ENCODE measurements at places on chromosomes 4 and X. TPM values are rescaled to one million over a fixed set of nuclear protein-coding genes. Genes with fewer than 3 reads are reported as not detected.

SLC9A6 gene
- 14.7 TPM for total RNA-seq

YIPF6 gene
- total RNA-seq: 39.9 TPM

DNA sequence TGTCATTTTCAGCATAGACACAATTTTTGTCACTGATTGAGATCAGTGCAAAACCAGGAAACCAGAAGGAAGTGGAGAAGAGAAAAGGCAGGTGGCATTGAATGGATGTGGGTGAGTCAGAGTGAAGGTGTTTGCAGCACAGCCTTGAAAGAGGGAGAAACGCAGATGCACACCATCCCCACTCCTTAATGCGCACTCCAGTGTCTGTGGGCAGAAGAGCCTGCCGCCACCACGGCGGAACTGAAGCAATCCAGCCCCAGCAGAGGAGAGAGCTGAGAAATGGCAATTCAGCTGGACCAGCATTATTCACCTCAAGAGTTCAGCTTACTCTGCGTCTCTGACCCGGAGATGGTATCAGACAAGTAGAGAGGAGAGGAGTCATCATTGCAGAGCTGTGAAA lies 393.1 kb upstream of the FRG1 start:
- no peak for DNase-seq

DNA sequence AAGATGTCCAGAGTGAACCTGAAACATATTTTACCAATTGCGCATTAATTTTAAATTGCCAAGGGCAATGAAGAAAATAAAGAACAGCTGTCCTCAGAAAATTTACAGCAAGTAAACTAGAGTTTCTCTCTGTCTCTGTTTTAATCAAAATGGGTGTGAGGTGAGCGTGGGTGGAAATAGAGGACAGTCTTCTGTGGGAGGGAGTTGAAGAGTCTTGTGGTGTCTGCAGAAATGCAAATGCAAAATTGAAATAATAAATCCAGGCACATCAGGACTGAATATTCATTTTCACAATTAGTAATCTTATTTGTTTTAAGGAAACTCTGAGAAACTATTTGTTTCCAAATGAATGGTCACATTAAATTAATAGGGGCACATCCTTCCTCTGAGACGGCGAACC lies 192.0 kb downstream of the ARHGAP10 start:
- no peak for DNase-seq

GRCh38 chrX:141396536-141396935 lies 154.2 kb upstream of the SPANXC start:
- DNase-seq: no peak

DNA sequence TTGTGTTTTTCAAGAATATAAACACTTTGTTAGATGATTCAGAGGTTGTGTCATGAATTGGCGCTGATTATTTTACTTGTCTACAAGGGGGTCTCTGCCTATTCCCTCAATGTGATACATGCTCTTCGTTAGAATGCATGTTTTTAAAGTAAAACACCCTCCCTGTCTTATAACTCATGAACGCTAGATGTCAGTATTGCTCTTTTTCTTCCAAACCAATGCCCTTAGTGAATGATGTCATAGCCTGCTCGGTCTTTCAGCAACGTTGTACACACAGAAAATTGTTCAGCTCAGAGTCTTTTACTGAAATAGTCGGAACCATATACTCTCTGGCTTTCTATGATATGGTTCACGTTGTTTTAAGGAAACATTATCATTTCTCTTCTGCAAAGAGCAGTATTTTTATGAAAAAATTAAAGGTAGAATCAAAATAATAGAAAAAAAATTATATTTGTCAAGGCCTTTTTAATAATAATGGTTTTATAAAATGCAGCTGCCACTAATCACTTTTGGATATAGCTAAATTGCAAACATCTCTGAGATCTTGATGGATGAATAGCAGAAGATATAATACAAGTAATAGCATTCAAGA lies 292.9 kb downstream of the TLL1 start:
- no peak for DNase-seq

- DNase-seq: no peak
Observed at GRCh38 chrX:10702031-10702430, 81.6 kb upstream of the MID1 start.

DNA sequence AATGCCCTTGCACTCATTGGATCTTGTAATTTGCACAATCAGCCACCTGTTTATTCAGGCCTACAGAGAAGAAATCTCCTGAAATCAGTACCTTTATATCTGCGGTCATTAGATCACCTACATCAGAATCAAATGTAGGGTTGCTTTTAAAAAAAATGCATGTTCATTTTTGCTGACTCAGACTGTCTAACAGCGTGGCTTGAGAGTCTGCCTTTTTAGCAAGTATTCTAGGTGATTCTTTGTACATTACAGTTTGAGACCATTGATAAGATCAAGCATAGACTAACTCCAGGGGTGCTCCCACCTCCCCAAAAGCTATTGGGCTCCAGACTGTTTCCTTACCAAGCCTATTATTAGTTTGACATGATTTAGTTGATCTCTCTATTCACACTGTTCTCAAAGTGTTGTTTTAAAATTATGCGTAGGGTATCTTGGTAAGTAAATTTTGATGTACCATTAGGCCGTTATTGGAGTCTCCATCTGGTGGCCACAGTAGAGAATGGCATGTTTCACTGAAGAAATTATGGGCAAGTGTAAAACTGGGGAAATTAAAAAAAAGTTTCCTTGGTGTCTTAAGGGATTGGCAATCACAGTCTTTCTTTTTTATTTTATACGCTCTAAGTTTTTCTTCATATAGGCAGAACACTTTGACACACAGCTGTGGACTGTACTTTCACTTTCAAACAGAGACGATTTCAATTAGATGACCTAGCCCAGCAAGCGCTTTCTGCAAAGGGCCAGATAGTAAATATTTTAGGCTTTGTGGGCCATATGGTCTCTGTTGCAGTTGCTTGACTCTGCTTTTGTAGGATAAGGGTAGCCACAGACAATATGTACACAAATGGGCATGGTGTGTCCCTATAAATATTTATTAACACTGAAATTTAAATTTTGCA lies 33.7 kb upstream of the MSL3 start:
- no peak for DNase-seq

CYSLTR1 gene
- total RNA-seq: 3.0 TPM

GRCh38 chrX:131477498-131477897 lies 66.4 kb upstream of the OR13H1 start:
- no peak for DNase-seq

ZNF157 gene
- total RNA-seq: 0.72 TPM

F8A2 gene
- total RNA-seq: not detected

DNA sequence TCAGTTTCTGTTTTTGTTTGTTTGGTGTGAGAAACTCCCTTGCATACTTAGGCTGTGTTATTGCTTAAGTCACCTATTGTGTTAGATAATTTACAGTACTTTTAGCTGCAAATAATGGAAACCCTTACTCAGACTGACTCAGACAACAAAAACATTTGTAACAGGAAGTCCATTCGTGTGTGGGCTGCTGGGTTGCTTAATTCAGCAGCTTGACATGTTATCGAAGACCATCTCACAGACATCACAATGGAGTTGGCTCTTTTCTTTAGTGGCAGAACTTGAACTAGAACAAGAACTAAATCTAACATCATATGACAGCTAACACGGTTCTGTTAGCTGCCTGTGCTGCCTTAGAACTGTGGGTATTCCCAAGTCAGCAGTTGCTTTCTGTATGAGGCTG lies 9.9 kb upstream of the GABRE start:
- DNase-seq: no peak

GRCh38 chr4:8710946-8711345 lies 118.4 kb downstream of the CPZ start:
- peak; percentile 50 for DNase-seq

GRCh38 chrX:17705211-17705610 lies 32.1 kb upstream of the SCML1 start:
- no peak for DNase-seq

GRCh38 chr4:1075809-1076699 lies 37.3 kb downstream of the RNF212 start:
- DNase-seq: no peak

- DNase-seq: no peak
Observed at GRCh38 chr4:178086320-178086719, 644.1 kb upstream of the AGA start.

DNA sequence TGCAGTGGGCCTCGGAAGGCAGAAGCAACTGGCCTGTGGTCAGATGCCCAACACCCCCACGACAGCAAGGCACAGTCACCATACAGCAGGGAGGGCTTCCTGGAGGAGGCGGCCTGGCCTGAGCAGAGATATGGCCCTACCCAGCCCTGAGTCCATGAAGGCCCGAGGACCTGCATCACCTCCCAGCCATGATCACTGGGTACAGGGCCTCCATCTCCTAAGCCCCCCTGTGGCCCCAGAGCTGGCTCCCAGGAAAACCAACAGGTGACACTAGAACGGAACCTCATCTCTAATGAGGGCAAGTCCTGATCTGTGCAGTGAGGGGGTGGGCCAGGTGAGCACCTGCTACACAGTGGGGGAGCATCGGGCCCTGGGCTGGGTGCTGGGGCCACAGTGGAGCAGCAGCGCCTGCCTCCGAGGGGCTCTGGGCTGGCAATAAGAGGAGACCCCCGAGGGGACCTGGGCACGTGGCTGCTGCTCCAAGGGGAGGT lies 26.2 kb upstream of the MXD4 start:
- peak; percentile 43 for DNase-seq

GRCh38 chr4:39908284-39908683 lies 69.4 kb downstream of the PDS5A start:
- no peak for DNase-seq

DNA sequence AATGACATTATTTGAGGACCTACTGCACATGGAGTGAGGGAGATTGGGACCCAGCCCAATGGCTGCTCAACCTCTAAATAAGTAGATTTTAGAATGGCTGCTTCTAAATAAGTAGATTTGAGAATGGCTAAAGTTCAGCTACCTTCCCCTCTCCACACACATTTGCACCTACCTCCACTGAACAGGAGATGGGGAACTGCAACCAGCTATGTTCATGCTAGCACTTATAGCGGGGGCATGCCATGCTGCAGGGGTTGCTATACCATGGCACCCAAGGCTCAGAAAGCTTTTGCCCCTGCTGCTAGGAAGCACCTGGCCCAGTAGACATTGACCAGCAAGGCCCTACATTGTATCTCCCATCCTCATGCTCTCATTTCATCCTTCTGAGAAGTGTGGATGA lies 70.2 kb upstream of the MAOA start:
- no peak for DNase-seq

DNA sequence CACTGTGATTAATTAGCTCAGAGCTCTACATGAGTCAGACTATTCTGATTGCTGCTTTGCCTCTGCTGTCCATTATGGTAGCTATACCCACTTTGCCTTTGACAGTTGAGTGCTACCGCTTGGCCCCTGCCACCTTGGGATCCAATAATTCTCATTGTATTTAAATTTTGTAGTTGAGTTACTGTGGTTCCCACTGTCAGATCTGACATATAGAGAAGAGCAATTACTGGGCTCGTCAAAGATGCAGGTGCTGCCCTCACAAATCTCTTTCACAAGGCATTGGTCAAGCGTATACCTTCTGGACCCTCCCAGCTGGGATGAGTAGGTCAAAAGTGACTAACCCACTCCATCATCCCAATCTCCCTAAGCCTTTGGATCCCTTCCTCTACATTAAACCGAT lies 18.3 kb upstream of the PRDM8 start:
- DNase-seq: no peak

DMP1 gene
- total RNA-seq: not detected

- peak; percentile 86 for DNase-seq
Observed at GRCh38 chrX:154378059-154378798, 866 bp upstream of the EMD start.

PDE6B gene
- total RNA-seq: 2.4 TPM

KIAA1210 gene
- total RNA-seq: not detected

- no peak for DNase-seq
Observed at GRCh38 chr4:169398316-169398715, 127.6 kb upstream of the SH3RF1 start.

DNA sequence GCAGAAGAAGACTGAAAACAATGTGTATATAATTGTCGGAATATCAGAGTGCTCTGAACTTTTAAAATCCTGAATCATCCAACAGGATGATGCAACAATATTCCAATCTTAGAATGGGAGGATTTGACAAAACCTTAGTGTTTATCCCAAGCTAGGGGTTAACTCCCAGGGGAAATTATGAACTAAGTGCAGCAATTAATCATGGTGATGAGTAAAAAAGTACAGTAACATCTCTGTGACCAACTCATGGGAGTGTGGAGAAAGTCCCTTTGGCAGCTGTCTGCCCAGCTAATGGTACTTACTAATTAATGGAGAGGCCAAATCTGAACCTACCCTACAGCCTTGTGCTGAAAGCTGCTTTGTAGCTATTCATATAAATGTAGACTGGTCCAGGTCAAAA lies 257.6 kb upstream of the DDX53 start:
- no peak for DNase-seq

NAT8L gene
- total RNA-seq: 0.23 TPM

- no peak for DNase-seq
Observed at GRCh38 chrX:105527759-105528158, 294.6 kb upstream of the NRK start.

- no peak for DNase-seq
Observed at GRCh38 chr4:70994387-70995099, 1.1 kb downstream of the DCK start.

DNA sequence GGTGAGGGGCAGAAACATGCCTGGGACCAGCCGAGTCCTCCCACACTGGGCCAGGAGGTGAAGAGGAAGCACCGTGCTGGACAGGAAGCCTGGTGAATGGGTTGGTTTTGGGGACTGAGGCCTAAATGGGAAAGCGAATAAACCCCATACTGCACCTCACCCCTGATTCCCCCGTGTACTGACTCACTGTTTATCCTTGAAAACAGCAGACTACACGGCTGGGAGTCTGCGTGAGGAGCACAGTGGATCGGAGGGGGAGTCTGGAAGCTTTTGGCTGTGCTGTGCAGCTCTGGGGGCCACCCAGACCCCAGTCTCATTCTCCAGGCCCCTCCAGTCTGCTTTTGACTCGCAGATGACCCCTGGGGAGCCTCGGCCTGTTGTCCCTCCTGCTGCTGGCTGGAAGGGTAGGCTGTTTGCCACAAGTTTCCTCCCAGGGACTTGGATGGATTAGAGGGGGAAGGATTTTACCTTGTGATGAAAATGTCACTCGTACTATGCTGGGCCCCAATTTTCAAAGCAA lies 90.0 kb downstream of the PSAPL1 start:
- DNase-seq: no peak

DNA sequence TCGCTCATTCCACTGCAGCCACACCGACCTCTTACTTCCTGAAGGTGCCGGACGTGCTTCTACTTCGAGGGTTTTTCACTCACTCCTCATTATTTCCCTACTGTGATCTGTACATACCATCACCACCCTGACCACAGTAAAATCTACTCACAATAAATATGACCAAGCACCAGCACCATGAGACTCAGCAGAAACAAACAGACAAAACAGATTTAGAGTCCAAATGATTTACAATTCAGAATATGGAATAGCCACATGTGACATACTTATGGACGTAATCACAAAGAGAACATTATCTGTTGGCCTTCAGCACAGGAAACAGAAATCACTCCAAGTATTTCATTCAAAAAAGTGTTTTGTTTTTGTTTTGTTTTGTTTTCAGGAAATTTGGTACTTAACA lies 16.1 kb upstream of the KLB start:
- no peak for DNase-seq

NMU gene
- total RNA-seq: not detected

IL2RG gene
- 7.1 TPM for total RNA-seq
